ENCODE measurements at places on chromosomes 12 and 14.

- no peak for DNase-seq
These were observed 243.7 kb downstream of the C12orf75 start for GRCh38 chr12:105574056-105574715.

GRCh38 chr14:52068615-52069306, at the start of gene NID2:
Gene NID2 (minus strand): TSS chr14:52069059. CDS start chr14:52068994, 65 bp downstream.
- peak; percentile 63 for DNase-seq

GRCh38 chr12:82027612-82028011, 268.5 kb upstream of the PPFIA2 start:
- DNase-seq = no peak

GRCh38 chr12:47449797-47450196, 256.0 kb downstream of the RPAP3 start:
- no peak for DNase-seq

DNA sequence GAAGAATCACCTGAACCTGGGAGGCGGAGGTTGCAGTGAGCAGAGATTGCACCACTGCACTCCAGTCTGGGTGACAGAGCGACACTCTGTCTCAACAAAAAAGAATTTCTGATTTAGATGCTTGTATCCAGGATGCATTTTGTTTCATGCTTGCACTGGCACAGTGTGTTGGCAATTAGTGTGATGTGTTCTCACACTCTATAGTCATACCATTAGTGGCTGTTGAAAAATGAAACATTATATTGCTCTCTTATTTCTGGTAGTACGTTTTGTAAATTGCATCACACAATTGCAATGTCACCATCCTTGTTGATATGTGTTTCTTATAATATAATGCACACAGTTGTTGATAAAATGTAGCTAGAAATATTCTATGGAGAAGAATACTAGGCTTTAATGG, 51.3 kb upstream of the RMST start:
- no peak for DNase-seq

DNA sequence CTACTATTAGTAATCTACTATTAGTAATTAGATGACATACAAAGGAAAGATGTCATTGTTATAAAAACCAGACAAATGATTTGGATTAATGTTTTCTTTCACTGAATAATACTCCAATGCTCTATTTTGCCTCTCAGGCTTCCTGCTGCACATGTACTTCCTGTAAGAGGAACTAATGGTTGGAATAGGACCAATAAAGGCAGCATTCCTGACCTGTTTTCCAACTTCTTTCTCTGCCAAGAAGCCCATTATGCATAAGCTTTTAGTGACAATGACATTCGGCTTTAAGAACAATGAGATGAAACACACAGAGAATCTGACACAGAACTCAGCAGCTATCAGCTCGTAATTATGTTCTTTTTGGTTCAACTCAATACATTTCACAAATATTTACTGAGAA, 5.2 kb upstream of the C12orf56 start:
- DNase-seq = no peak

GRCh38 chr14:105077649-105077995, 12.4 kb upstream of the GPR132 start:
- DNase-seq = no peak

DNA sequence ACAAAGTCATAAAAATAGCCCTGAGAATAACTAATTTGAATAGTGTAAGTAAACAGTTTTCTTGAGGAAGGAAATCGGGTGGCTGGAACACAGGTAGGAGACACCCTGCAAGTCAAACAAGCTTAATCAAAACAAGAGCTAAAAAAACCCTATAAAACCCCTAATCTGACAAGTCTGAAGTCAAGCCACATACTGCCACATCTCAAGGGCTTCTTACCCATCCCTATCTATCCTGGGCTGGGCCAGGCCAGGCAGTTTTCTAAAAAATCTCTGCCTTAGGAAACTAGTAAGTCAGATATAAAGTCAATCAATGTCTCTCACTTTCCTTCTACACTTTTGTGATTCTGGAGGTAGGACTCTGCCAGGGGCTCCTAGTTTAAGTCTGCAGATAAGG, 15.3 kb downstream of the UBE2N start:
- DNase-seq = no peak

DNA sequence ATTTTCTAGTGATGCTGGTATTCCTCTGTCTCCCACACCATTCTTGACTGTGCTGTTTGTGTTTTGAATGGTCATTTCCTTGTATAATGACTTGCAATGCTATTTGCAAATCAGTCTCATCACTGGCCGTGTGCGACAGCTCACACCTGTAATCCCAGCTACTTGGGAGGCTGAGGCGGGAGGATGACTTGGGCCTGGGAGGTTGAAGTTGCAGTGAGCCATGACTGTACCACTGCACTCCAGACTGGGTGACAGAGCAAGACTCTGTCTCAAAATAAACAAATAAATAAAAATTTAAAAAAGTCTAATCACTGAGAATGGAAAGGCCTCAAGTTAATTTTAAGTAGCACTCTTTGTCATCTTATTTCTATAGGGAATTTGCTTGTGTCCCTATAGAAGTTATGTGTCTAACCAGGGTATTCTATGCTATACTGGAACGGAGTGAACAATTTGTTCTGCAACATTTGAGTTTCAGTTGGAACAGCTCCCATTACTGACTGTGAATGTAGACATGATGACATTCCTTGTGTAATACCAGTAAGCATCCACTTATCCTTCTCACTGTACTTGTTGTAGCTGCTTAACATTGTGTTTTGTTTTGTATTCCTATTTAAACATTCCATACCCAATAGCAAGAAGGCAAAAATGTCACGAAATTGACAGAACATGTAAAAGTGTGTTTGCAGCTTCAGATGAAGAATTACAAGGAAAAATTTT, 126.3 kb downstream of the MGST1 start:
- DNase-seq = no peak

GRCh38 chr14:76426161-76426696, 50.3 kb downstream of the ESRRB start:
- DNase-seq = no peak

DNA sequence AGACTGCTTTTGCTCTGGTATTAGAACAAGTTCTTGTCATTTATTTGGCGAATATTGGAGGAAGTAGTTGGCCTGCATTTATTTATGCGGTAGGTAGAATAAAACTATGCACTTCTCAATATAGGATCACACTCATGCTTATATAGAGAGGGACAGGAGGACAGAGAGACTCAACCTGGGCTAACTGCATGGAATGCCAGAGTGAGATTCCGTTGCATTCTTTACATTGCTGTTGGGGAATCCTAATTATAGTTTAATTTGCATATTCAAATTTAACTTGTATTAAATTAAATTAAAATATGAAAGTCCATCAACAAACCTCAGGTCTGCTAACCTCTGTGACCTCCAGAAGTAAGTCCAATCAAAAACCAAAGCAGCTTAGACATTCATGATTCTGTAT, 26.6 kb downstream of the OR10G3 start:
- DNase-seq = no peak

GRCh38 chr12:89544022-89544421, 18.2 kb upstream of the POC1B start:
- DNase-seq = no peak
